Stimulated activated CD4-positive, alpha-beta T cell treated with anti-CD3 and anti-CD28 coated beads, TNF-alpha, amount 100 ng/mL, for 24 hours (primary cell): ENCODE measurements at places on chromosomes 11 and 22.

- no peak for DNase-seq
These were observed 47.8 kb downstream of the CD6 start for GRCh38 chr11:61019037-61019831.

DNA sequence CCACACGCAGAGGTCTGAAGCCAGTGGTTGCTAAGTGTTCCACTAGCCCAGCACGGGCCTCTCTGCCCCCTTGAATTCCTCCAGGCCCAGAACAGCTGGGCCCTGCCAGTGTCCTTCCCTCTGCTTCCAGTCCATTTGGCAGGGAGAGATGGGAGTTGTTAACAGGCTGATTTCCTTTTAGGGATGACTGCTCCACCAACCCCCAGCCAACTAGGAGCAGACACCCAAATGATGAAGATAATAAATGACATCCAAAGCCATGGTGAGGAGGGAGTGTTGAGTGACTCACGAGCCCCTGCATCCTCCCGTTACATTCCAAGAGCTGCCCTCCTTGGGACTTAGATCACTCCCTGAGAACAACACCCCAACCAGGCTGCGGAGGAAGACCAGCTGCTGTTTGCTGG, 20.6 kb downstream of the PARVA start:
- no peak for DNase-seq

GRCh38 chr11:77144857-77145428, 16.9 kb downstream of the MYO7A start:
- DNase-seq, result no peak

- DNase-seq, result no peak
These were observed 18.7 kb downstream of the EHF start for GRCh38 chr11:34639545-34639944.

GRCh38 chr11:95919514-95919913, 4.4 kb downstream of the MTMR2 start:
- DNase-seq, result no peak

DNA sequence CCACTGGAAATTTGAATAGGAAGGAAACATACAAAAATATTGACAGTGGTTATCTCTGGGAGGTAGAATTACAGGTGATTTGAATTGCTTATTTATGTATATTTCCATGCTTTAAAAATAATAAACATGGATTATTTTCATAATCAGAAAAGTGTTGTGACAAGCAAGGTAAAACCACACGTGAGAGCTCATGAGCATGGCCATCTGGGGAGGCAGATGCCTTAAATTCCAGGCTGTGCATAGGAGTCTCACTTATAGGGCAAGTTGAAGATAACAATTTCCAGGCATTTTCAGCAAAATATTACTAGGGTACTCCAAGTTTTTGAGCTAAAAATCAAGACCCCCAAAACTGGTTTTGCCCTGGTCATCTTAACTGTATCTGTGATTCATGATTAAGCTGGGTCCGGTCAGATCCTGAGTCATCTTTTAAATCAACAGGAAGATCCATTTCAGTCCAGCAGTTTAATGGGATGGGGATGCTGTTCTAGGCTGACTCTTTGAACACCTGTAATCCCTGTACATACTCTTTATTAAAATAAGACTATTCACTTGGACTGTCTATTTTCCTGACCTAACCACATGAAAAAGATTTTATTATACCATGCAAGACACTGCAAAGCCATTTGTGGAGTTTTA, 115.8 kb upstream of the NARS2 start:
- DNase-seq, result no peak

GRCh38 chr11:61974766-61975631, 7.6 kb upstream of the FTH1 start:
- DNase-seq, result no peak

DNA sequence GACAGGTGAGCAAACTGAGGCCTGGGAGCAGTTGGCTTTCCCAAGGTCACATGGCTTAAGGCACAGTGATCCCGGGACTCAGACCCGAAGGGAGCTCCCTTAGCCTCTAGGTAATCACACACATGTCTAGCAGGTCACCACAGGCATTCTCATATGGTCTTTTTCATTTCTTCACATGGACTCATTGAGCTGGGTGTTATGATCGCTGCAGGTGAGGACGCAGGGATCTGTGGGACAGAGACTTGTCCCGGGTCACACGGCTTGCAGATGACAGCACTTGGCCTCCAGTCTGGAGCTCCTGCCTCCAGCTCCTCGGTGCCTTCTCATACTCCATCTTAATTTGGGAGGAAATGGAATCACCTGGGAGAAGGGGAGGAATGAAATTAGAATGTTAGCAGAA, 23.6 kb upstream of the CACNG2 start:
- no peak for DNase-seq

DNA sequence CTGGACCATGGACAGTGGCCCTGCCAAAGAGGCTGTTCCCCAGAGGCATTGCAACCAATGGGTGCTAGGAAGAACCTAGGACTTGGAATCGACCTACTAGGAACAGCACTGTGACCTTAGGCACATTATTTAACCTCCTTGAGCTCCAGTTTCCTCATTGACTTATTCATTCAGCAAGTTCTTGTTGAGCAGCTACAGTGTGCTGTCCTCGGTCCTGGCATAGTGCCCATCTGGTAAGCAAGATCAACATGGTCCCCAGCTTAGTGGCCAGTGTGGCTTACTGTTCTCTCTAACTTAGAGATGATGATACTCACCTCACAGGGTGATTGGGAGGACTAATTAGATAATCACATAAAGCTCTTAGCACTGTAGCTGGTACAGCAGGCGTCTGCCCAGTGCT, 8.2 kb downstream of the ABCG4 start:
- DNase-seq, result no peak

GRCh38 chr22:38056969-38057891, at the start of gene PICK1:
TSS of gene PICK1 (plus strand) at chr22:38057404. CDS start at chr22:38057810, 406 bp downstream.
- DNase-seq, result peak; percentile 65

- no peak for DNase-seq
These were observed 42.9 kb upstream of the CRYBB3 start for GRCh38 chr22:25156736-25157135.

DNA sequence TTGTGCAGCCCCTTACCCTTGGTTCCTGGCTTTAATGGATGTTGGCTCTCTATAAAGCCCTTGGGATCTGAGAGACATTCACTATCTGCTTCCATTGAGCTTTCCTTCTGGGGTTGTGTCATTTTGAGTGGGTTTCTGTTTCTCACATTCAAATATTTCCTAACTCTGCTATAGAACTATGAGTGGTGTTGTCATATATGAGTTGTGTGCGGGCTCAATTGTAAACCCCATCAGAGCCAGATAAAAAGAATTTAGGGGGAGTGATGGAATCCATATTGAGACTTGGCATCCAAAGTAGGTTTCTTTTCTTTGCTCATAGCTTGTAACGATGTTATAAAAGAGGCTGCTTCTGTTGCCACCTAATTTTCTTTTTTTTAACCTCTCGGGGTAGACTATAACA, 41.8 kb upstream of the SPON1 start:
- DNase-seq, result no peak

DNA sequence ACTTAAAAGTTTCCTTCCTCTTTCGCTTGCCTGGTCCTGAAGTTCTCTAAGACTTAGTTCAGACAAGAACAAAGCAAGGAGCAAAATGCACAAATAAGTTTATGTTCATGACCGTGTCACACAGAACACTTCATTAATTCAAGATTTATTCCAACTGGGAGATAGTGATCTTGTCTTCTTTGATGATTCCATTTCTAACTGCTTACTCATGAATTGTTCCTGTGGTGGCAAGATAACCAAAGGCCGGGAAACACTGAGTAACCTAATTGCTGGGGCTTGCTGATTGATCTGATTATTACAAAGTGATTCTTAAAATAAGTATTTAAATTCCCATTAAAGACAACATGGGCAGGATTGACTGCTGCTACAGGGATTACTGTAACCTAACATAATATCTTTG, 1462.9 kb upstream of the RAG2 start:
- DNase-seq, result no peak

GRCh38 chr11:520428-521176, 13.6 kb upstream of the RNH1 start:
- no peak for DNase-seq

DNA sequence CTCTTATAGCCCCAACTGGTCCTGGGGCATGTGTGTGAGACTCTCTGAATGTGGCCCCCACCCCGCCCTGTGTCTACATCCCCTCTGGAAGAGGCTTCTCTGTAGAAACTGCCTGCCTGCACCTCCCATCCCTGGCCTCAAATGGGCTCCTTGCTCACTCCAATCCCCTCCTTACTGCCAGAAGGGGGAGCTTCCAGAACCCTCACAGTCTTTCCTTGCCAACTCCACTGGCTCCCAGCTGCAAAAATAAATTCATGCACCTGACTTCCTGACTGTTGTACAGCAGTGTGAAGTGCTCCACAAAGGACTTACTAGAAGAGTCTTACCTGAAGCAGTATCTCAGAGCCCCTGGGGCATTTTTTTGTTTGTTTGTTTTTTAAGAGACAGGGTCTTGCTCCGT, 15.2 kb upstream of the SERPIND1 start:
- DNase-seq, result no peak

- DNase-seq, result no peak
These were observed 37.6 kb upstream of the ALX4 start for GRCh38 chr11:44347538-44347937.

DNA sequence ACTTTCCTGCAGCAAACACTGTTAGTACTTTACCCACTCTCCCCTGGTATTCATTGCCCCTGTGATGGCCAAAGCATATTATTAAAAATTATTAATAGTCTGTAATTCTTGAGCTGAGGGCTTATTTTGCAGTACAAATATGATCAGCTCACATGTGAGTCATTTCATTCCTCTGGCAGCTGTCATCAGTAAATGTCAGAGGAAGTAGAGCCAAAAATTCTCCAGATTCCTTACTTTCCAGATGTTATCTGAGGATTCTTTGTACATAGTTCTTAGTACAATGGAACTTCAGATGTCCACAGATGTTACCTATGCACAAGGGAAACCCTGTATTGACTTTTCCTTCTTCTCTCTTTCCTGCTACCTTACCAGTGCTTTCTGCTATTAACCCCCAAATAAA, 12.5 kb downstream of the OR5B3 start:
- no peak for DNase-seq

DNA sequence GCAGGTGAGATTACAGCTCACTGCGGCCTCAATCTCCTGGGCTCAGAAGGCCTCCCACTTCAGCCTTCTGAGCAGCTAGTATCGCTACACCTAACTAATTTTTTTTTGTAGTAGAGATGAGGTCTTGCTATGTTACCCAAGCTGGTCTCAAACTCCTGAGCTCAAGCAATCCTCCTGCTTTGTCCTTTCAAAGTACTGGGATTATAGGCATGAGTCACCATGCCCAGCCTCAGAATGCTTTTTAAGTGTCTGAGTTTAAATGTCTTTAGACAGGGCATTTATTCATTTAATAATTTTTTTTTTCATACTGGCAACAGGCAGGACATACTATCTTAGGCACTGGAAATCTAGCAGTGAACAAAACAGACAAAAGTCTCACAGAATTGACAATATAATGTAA, 27.7 kb downstream of the LRP4 start:
- no peak for DNase-seq

DNA sequence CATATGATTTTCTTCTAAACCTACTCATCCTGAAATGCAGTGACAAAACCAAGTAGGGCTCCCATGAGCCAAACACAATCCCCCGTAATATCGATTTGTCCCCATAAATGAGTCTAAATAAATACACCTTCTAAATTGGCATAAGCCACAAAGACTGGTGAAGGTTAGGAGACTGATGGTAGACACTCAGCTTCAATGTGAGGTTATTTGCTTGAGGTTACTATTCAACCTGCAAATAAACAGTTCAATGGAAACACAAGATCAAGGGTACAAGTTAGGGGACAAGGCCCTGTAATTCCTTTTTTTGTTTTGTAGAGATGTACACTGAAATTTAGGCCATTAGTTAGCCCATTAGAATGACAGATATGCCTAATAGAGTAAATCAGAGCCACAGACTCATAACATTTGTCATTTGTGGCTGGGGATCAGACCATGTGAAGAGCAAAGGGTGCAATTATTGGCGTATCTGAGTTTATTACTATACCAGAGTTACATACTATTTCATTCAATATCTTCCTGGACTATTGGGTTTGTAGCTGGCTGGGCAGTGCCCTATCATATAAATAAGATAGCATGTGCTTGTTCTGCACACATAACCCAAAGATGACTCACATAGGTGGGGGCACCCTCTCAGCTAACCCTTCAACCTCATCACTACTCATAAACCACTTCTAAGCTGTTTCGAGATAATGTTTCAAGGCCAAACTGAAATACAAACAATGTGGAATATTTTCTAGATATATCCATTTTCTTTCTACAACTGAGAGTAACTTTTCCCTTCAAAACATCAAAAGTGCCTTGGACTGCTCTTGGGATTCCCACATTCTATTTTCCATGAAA, 695.3 kb downstream of the KCNA4 start:
- no peak for DNase-seq

GRCh38 chr11:7384691-7385090, 100.6 kb upstream of the OLFML1 start:
- DNase-seq, result no peak

GRCh38 chr22:26762503-26763472, 105.4 kb downstream of the MIAT start:
- no peak for DNase-seq

GRCh38 chr11:69000831-69001242, 12.2 kb downstream of the MRGPRF start:
- no peak for DNase-seq

- DNase-seq, result no peak
These were observed 6.1 kb downstream of the MICAL2 start for GRCh38 chr11:12116425-12117032.

GRCh38 chr11:15670520-15671070, 555.9 kb downstream of the INSC start:
- DNase-seq, result no peak

DNA sequence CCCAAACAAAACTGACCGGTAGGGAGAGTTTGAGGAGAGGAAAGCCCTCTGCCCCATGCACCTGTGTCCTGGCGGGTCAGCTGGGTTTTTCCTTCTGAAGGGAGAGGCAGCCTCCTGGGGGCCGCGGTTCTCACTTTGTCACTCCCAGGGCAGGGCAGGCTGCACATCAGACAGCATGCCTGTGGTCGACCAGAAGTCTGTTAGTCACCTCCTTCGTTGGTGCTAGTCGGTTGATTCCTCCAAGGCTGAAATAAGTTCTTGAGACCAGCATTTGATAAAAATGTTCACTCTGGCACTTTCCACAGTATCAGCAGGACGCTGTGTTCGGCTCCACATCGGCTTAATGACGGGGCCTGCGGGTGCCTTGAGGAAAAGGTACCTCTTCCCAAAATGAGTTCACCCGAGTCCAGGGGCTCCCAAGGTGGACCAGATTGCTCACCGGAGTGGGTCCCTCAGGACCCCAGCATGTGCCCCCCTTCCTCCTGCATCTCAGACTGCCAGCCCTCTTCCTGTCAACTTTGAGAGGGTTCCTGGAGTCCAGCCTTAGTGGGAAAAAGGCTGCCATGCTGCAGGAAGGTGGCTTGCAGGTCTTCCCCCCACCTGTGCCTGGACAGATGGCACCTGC, 373.7 kb upstream of the B3GAT1 start:
- no peak for DNase-seq

GRCh38 chr11:57306161-57306876, 18.4 kb downstream of the TNKS1BP1 start:
- DNase-seq, result no peak

GRCh38 chr11:64792482-64792881, 10.5 kb downstream of the MAP4K2 start:
- DNase-seq, result no peak
